Thymus (tissue), 14 donors: ENCODE measurements at places on chromosomes 6 and 20.

GRCh38 chr6:43435682-43436437 is 8.5 kb downstream of the ABCC10 start:
- no peak for DNase-seq

DNA sequence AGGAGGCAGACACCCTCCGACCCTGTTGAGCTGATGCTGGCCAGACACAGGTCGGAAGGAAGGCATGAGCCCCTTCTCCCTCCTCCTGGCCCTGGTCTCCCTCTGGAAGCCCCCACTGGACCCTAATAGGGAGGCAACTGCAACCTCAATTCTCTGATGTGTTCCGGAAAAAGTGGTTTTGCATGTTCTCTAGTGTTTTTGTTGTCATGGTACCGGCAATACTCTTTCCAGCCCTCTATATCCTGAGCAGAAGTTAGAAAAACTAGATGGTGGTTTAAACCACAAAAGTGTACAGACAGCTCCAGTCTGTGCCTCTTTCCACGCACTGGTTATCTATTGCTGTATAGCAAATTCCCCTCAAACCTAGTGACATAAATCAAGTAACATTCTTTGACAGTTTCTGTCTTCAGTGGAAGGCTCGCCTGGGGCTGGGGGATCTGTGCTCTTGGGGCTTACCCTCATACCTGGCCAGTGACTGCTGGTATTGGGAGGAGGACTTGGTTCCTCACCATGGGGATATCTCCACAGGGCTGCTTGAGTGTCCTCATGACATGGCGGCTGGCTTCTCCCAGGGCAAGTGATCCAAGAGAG is 37.0 kb downstream of the SYTL3 start:
- peak; percentile 40 for DNase-seq

- DNase-seq, result no peak
Measured at GRCh38 chr6:45423824-45424450, 46.2 kb upstream of the SUPT3H start.

DNA sequence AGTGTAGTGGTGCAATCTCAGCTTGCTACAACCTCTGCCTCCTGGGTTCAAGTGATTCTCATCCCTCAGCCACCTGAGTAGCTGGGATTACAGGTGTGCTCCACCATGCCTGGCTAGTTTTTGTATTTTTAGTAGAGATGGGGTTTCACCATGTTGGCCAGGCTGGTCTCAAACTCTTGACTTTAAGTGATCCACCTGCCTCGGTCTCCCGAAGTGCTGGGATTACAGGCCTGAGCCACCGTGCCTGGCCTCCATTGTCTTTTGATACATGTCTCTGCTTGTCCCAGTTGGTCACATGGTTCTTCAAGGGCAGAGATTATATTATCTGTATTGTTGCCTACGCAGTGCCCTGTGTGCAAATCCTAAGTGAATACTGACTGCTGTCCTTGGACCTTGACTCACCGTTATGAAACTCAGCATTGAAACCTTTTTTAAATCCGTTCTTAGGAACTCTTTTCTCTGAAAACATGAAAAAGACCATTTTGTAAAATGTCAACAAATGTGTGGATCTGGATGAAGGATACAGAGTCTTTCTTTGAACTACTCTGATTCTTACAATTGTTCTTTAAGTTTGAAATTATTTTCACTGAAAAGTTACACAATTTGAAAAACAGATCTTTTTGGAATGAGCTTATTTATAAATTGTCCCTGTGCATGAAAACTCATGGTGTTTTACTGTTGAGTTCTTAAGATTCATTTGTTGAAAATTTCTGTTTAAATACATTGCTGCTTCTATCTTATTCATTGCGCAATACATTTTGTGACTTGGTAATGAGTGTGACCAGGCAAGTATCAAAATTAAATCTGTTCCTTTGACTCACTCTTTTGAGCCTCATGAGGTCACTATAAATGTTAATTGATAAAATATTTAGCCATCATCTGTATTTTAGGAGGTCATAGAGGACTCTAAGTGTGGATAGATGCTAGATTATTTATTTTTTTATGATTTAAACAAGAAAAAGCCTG is 293.5 kb downstream of the UTRN start:
- no peak for DNase-seq

- DNase-seq, result peak; percentile 58
Measured at GRCh38 chr6:155418017-155418761, 37.5 kb downstream of the NOX3 start.

- DNase-seq, result no peak
Measured at GRCh38 chr6:32558426-32559057, 28.5 kb upstream of the HLA-DRB5 start.

DNA sequence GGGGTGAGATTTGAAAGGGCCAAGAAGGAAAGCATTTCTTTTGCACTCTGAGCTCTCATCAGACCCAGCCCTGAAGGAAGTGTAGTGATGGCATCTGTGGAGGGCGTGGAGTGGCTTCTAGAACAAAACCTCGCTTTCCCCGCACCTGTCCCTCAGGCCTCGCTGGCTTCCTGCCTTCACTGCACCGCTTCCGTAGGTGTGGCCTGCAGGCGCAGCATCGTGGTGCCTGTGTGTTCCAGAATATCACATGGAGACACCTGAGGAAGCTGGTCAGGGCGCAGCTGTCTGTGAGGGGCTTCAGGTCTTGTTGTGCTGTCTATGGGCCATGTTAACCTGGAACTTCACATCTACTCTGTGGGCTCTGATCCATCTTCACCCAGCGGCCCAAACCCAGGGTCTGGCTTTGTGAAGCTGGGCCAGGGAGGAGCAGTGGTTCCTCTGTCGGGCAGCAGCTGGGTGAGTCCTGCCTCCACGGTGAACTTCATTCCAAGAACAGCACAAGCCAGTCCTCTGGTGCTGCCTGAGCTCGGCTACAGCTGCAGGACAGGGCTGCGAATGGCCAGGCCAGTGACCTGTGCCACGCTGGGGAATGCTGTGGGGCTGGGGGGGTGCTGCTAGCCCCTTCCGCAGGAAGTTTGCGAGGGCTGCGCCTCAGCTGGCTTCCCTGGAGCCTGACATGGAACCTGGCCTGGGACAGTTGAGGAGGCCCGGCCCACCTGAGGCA is 40.9 kb downstream of the DSTN start:
- DNase-seq, result peak; percentile 73

DNA sequence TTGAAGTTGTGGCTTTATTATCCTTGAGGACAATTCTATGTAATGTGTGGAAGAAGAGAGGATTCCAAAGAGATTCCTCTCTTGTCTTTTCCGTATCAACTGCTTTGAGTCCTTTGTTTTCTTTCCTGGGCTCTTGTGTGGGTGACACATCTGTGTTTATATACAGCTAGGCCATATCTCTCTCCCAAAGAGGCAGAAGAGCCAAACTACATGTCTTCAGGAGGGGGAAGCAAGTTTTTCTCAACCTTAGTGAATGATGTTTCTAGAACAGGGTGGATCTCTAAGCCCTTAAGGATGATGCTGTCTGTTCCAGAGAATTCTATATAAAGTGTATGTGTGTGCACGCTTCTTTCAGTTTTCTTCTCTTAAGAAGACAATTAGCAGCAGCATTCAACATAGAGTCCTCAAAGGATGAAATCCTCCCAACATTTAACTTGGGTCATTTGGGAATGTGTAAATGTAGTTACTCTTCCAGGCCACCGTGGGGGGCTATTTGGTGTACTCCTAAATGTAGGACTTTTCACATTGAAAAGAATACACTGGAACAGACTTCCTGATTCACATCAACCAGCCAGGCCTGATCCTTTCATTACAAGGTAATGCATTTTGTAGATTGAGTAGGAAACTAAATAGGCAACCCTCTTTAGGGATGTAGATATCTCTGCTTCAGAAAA is 92.8 kb upstream of the EEF1E1 start:
- DNase-seq, result no peak

DNA sequence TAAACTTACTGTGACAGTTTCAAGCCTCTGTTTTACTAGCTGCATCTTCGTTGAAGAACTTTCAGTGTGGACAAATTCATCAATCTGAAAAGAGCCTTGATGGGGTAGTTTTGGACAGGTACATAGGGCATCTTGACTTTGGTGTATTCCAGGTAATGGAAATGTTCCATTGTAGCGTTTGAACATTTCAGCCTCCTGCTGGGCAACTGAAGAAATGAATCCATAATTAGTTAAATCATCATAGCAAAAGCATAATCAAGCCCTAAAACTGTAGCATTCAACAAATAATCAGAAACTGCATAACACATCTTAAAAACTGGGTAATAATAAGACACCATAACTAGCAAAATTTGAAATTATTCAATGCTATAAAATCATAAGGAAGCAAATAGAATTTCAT is 86.2 kb downstream of the AHI1 start:
- DNase-seq, result peak; percentile 28

- no peak for DNase-seq
Measured at GRCh38 chr6:158916617-158917016, 83.4 kb downstream of the RSPH3 start.

DNA sequence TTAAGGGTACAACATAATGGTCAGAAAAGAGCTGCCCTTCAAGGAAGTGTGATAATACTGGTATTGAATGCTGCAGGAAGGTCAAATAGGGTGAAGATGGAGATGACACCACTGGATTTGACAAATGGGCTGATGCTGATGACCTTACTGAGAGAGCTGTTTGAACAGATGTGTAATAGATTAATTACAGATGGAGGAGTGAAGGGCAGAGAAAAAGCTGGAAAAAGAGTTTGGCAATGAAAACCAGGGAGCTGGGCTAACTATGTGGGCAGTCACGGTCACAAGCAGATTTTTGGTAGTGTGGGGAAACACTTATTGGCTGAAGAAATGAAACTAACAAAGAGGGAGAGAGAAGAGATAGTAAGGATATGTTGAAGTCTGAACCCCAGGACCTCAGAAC is 83.6 kb upstream of the ENPP5 start:
- no peak for DNase-seq

DNA sequence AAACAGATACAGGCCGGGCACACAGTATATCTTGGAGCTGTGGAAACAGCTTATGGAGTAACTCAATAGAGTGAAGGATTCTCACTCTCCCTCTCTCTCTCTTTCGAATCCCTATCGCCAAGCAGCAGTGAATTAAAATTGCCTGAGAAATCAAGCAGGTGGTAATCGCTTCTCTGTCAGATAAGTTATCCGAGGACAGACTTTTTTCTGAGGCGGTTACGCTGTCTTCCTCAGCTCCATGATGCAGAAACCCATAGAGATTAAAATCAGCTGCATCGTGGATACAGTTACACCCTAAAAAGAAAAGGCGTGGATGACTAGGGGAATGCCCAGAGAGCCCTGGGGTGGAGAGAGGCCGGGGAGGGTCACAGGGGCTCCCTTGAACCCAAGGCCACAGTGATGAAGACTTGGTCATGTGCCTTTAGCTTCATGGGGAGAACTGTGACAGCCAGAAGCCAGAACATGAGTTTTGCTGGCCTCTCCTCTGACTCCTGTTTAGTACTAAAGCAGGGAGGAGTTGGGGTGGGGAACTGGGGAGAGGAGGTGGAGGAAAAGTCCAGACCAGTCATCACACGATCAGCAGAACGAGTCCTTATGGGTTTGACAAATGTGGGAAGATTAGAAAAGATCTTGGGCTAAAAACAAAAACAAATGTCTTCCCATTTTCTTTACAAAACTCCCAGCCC is 138.8 kb upstream of the JARID2 start:
- DNase-seq, result no peak

DNA sequence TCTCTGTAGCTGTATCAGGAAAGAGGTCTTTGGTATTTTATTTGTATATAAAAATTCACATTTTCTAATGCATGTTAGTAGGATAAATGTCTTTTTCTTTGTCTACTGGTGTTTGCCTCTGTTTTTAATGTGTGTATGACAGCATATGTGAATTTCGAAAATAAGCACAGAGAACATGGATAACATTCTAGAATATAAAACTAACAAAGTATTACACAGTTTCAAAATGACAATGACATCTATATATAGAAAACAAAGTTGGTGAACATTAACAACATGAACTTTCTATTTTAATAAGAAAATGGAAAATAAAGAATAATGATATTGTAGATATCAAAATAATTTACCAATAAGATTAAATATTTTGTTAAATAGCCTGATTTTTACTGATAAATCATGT is 608.0 kb downstream of the COL12A1 start:
- DNase-seq, result no peak

- DNase-seq, result no peak
Measured at GRCh38 chr6:21742238-21742660, 148.7 kb downstream of the SOX4 start.

DNA sequence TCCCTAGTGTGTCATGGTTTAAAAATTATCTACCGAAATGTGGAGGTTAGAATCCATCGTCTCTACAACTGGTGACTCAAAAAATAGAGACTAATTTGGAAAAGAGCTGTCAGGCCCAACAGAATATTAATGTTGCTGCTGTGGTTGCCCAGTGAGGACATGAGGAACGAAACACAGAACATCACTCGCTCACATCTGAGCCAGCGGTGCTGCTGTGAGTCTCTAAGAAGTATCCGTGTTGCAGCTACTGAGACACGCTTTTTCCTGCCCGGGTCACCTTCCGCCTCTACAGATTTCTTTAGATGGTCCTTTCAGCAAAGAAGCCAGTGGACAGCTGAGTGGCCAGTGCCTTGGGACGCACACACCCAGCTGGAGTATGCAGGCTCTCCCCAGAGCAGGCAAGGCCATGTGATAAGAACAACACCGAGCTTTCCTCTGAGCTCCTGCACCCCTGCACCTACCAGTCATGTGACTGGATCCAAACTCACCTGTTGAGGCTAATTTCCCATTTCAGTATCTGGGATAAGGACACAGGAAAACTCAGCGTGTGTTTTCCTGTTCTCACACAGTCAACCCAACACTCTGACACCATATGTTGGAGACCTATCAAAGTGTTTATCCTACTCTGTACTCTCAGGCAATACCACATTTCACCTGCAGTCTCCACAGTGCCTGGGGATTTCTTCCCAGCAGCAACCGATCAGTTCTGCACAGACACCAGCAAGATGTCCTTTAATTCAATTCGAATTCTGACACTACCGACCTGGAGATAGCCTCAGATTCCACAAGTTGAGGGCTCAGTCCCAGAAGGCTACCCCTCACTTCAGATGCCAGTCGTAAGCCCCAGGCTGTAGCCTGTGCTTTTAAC is 119.0 kb upstream of the RPS6KA2 start:
- no peak for DNase-seq

GRCh38 chr20:10634211-10634610 is 39.6 kb downstream of the JAG1 start:
- no peak for DNase-seq

DNA sequence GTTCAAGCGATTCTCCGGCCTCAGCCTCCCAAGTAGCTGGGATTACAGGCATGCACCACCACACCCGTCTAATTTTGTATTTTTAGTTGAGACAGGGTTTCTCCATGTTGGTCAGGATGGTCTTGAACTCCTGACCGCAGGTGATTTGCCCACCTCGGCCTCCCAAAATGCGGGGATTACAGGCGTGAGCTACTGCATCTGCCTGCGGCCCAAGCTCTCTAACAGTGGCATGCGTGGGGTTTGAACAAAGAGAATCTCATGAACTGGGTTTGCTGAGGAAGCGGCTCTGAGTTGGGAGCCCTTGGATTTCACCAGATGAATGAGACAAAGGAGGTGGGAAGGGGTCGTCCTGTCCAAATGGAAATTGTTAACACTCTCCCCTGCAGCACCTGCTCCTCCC is 33.2 kb upstream of the CD83 start:
- no peak for DNase-seq
